ENCODE measurements at places on chromosomes 3 and 15.

DNA sequence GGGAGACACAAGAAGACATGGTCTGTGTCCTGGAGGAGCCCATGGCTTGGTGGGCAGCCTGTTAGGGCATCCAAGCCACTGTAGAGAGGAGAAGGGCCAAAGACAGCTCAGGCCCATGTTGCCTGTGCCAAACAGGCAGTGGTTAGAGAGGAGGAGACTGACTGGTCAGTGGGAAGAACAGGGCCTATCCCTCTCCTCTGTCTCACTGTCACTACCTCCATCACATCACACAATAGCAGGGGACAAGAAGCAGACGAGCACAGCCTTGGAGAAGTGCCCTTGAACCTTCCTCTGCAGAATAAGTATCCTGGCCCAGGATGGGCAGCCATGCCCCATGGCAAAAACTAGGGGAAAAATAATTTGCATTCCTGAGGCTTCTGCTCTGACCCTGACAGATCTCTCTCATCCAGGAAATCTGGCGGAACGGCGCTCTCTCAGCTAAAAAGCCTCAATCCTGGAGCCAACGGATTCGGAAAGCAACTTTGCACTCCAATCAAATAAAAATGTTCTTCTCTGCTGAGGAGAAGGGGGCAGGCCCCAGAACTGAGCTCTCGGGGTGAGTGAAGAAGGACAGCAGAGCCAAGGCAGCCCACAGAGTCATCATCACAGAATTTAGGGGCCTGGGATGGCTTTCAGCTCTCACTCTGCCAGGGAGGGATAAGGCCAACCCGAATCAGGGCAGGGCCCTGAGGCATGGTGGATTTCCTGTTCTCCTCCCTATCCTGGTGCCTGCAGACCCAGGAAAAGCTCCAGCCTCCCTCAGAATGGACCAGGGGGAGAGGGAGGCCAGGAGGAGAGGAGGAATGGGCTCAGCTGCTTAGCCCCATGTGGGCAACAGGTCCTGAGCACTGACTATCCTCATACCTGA is 1.6 kb downstream of the SHF start:
- DNase-seq, result no peak

- no peak for DNase-seq
These were observed 69.7 kb downstream of the FMN1 start for GRCh38 chr15:33124811-33125210.

- DNase-seq, result no peak
These were observed 41.2 kb downstream of the SLC2A2 start for GRCh38 chr3:170985304-170985703.

DNA sequence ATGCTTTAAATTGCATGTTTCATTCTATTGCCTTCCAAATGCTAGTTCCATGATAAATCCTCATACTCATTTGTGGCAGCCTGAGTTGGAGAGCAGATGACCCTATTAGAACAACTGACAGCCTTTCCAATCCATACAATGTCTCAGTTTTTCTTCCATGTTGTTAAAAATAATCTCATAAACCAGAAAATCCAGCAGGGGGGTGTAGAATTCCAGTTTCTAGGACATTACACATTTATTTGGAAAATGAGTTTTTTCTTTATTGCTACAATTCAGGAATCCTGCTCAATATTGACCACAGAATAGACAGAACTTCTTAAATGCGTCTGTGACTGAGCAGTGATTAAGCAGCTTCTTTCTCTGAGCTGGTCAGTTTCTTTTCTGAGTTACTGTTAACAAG is 174.2 kb upstream of the ATP10A start:
- no peak for DNase-seq

GRCh38 chr15:42721016-42721415 is 15.9 kb downstream of the CDAN1 start:
- no peak for DNase-seq

DNA sequence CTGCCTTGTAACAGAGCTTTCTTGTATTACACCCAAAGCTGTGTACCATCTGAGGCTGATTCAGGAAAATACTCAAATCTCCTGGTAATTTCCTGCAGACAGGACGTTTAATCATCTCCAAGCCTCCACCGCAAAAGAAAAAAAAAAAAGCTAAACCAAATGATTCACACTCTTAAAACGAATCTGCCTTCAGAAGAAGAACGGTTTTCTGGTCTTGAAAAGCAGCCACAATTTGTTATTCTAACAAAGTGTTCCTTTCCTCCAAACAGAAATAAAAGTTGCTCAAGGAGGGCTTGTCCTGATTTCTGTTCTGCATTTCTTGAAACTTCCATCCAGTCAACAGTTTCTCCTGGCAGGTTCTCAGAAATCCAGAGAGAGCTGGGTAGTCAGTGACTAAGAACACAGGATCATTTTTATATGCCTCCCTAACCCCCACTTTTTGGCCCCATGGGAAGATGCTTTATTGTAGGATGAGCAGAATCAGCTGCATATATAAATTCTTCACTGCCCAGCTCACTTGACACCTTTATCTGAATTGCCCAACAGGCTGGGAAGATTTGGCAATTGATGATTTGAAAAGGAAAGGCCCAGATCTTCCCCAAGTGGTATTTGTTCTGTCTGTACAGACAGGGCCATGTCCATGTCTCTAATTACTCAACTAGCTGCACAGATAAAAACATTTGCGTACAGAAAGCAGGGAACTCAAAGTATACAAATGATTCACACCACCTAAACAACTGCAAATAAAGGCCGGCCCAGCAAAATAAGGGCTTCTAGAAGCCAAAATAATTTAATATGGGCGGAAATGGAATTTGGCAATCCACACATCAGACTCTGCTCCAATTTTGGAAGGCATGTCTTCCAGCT is 41.0 kb upstream of the PRICKLE2 start:
- DNase-seq, result no peak

GRCh38 chr3:93969443-93969842 is 4.3 kb downstream of the PROS1 start:
- DNase-seq, result peak; percentile 58

GRCh38 chr3:83438188-83438587 is 1520.6 kb upstream of the CADM2 start:
- no peak for DNase-seq

GRCh38 chr3:134449277-134449676 is 36.5 kb downstream of the ANAPC13 start:
- DNase-seq, result peak; percentile 53

- DNase-seq, result no peak
These were observed 1.1 kb upstream of the MINAR1 start for GRCh38 chr15:79430901-79431635.

- DNase-seq, result no peak
These were observed 92.8 kb upstream of the TNFSF10 start for GRCh38 chr3:172616031-172616461.

DNA sequence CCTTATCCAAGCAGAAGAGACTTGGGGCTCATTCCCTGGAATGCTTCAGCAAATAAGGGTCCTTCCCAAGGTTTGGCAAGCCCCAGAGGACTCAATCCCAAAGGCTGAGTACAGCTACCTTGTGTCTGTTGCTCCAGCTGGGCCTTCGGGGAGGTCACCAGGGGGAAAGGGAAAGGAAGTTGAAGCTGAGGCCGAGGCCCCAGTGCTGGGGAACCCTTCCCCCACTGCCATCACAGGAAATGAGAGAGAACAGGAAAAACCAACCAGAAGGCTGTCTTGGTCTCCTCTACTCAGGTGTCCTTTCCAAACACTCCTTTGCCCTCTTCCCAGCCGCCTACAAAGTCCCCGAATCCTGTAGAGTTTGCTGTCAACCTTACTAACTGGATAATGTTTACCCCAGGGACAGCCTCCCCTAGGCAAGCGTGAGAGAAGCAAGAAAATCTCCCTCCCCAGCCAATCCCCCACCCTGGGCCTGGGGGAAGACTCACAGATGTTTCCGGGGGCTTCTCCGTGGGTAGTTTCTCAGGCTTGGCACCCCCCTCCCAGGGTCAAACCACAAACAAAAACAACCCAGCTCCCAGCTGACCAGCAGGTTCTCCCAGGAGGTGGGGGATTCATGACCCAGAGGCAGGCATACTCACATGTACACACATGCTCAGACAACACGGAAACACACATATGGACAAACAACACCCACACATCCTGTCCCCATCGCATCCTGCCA is 5.5 kb downstream of the CSRNP1 start:
- no peak for DNase-seq

- no peak for DNase-seq
These were observed 14.8 kb upstream of the BUB1B start for GRCh38 chr15:40146037-40146436.

Data from 8988T (cell line).